ENCODE measurements at places on chromosomes 11 and 22.

DNA sequence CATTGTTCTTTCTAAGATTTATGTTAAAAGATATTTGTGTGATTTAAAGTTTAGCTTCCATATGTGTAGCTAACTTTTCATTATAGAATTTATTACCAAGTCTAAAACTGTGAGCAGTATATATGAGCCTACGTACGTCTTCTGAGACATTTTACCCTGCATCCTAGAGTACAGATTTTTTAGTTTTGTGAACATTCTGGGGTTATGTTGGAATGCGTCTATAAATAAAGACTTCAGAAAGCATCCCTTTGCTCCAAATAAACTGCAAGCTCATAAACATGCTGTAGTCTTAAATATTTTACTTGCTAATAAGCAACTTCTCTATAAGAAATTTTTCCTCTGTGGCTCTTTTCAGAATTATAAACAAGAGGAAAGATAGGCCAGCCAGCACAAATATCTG, 236.5 kb downstream of the DDX10 start:
- DNase-seq: no peak

GRCh38 chr22:38745676-38746460, 9.9 kb downstream of the SUN2 start:
- DNase-seq: no peak

- no peak for DNase-seq
Observed at GRCh38 chr22:35719212-35719875, 1.7 kb downstream of the APOL5 start.

DNA sequence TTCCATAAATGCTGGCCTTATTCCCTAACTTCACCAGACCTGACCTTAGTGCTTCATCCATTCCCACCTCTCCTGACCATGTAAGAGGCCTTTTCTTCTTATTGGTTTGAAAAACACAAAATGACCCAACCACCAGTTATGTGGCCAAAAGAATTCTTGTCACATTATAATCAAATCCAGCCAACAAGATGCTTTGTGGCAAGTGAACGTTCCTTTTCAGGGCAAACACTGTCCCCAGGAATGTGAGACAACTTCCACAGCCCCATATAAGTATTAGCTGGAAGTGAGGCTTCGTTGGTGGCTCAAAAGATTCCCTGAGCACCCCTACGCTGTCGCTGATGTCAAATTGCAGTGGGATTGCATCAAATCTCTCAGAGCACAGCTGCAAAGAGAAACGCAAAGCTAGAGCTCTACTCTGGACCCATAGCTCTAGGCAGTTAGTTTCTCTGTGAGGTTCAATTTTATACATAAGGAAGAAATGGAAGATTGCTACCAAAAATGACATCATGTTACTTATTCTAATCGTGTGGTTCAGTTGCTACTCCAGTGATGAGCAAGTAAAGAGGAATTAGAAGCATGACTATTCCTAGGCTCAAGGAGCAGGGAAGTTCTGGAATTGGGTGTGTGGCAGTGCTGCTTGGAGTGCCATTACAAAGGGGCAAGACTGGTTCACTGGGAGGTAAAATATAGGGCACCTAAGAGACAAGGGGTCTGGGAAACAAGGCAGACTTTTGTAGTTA, 26.1 kb downstream of the GLYATL1 start:
- no peak for DNase-seq
